ENCODE measurements at places on chromosomes 3 and 15.

GRCh38 chr3:183781246-183781645 lies 44.1 kb downstream of the MAP6D1 start:
- DNase-seq = no peak

GRCh38 chr3:105857601-105858000 lies 11.2 kb downstream of the CBLB start:
- DNase-seq = no peak

DNA sequence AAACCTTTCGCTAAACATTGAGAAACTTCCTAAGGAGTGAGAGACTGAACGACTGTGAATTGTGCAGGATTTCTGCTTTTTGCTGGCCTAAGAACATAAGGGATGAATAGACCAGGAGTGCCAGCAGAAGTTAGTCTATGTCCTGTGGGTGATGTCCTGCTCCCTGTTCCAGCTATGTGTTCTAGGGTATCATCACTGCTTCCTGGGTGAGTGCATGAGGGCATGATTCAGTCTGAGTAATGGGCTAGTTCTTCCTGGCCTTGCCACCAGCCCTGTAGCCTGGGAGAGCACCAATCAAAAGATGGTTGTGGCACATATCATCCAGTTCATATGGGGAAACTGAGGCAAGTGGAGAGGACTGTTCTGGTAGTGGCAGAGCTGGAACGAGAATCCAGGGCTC lies 153.9 kb upstream of the TPM1 start:
- DNase-seq = no peak

DNA sequence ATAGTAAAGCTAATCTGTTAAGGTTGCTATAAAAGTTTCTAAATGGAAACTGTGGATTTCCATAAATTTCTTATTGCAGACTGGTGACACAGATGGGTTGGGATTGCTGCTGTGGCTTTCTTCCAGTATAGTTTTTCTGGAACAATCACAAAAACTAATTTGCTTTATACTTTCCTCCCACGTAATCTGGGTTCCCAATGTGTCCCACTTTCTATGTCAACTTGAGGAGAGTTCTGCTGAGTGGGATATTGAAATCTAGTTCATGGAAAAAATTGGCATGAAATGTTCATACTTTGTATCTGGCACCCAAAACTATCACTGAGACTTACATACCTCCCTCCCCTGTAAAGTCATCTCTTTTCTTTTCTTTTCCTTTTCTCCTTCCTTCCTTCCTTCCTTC lies 126.8 kb downstream of the TGFBR2 start:
- no peak for DNase-seq

DNA sequence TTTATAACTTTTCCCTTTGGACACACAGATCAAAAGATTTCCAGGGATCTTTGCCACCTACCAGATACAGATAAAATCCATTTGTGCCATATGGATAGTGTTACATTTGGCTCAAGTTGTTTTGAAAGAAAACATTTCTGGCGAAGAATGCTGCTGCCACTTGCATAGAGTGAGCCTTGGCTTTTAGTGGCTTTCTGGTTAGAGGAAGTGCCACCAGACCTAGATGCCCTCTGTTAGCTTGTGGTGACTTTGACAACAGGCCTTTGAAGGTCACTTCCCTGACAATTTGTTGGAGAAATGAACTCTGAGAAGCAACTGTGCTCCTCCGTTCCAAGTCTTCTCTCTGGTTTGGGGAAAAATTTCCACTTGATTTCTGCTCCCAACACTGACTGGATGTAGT lies 158.0 kb downstream of the CHST2 start:
- DNase-seq = no peak

- no peak for DNase-seq
Measured at GRCh38 chr3:185558395-185558794, 6.0 kb upstream of the LIPH start.

- no peak for DNase-seq
Measured at GRCh38 chr3:63395960-63396359, 117.9 kb downstream of the SYNPR start.

DNA sequence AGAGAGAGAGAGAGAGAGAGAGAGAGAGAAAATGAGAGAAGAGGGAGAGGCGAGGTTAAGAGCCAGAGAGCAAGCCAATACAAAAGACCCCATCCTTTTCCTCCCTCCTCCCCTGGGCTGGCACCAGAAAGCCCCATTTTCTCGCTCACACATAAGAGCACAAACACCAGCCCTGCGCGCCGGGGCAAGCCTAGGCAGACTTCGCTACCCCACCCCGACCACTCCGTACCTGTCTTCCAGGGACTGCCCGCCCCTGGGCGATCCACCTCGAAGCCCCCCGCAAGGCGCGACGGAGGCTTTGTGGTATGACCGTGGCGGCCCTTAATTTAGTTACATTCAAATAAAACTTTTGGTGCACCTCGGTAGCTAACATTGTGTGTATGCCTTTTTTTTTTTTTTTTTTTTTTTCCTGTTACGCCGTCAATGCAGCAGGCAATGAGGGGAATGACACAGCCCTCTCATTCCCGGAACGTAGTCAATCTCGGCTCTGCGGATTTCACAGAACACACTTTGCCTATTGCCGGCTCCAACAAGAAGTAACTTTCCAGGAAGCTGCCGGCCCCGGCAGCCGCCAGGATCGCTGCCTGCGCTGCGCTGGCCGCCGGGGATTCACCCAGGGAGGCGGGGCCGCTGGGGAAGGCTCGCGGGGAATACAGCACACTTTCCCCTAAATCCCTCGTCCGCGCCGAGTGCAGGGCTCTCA lies 7.7 kb downstream of the BCL6 start:
- DNase-seq = peak; percentile 28

- DNase-seq = no peak
Measured at GRCh38 chr15:92711457-92711831, 55.9 kb upstream of the FAM174B start.

GRCh38 chr15:71443538-71443937 lies 328.3 kb downstream of the THSD4 start:
- DNase-seq = no peak

DNA sequence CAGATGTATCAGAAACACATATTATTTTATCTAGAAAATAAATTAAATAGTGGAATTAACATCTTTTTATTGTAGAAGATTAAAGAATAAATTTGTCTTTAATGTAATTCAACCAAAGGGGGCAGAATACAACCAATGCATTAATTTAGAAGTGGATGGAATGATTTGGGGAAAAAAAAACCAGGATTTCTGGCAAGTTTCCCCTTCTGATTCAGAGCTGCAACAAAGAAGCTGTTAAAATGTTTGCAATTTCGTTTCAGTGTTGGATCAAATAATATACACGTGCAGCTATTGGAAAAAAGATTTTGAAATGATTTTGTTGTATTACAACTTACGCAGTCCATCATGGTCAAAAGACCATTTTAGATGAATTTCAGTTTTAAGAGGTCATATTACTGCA lies 71.6 kb upstream of the ZNF280D start:
- DNase-seq = no peak

- no peak for DNase-seq
Measured at GRCh38 chr15:80645494-80646065, 49.5 kb upstream of the ABHD17C start.

DNA sequence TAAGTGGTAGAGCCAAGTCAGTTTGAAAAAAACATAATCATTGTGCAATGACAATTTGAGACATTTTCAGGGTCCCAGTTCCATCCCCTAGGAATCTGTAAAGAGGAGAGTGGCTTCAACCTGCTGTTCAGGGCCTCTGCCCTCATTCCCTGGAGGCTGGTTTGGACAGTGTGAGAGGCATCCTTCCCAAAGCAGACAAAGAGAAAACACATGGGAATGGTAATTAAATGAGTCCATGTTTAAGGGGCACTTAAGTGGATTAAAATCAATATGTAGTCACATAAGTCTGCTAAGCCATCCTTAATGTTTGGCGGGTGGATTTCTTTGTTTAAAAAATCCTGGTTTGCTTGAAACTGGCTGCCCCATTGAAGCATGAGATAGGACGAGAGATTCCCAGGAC lies 146.3 kb upstream of the CTDSPL start:
- no peak for DNase-seq

GRCh38 chr3:185532901-185533300 lies 19.5 kb downstream of the LIPH start:
- no peak for DNase-seq

- no peak for DNase-seq
Measured at GRCh38 chr3:107025961-107026360, 351.3 kb upstream of the CCDC54 start.

DNA sequence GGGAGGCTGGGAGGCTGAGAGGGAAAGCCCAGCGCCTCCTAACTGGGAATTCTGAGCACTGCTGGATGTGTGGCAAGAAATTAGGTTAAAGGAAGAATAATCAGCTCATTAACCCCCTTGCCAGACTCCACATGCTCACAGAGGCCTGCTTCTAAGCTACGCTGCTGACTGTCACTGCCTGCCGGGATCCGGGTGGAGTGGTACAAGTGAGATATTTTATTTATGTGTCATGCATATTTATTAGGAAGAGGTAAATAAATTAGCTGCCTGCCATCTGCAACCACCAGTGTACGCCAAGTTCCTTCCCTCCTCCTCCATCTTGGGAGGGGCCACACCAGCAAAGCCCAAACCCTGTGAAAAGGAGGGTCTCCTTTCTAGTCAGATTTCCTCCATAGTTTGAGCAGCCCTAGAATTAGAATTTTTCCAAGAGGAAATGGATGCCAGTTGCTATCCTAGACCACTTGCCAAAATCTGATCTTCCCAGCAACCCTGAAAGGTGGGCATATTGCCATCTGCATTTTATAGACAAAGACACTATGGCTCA lies 43.5 kb upstream of the GRIP2 start:
- no peak for DNase-seq

GRCh38 chr3:106906074-106906473 lies 471.2 kb upstream of the CCDC54 start:
- no peak for DNase-seq

GRCh38 chr3:148730676-148731075 lies 33.0 kb downstream of the AGTR1 start:
- DNase-seq = no peak

GRCh38 chr3:171229173-171229572 lies 202.7 kb upstream of the SLC2A2 start:
- DNase-seq = no peak

GRCh38 chr3:9976721-9977709 lies 9.6 kb downstream of the EMC3 start:
- no peak for DNase-seq

DNA sequence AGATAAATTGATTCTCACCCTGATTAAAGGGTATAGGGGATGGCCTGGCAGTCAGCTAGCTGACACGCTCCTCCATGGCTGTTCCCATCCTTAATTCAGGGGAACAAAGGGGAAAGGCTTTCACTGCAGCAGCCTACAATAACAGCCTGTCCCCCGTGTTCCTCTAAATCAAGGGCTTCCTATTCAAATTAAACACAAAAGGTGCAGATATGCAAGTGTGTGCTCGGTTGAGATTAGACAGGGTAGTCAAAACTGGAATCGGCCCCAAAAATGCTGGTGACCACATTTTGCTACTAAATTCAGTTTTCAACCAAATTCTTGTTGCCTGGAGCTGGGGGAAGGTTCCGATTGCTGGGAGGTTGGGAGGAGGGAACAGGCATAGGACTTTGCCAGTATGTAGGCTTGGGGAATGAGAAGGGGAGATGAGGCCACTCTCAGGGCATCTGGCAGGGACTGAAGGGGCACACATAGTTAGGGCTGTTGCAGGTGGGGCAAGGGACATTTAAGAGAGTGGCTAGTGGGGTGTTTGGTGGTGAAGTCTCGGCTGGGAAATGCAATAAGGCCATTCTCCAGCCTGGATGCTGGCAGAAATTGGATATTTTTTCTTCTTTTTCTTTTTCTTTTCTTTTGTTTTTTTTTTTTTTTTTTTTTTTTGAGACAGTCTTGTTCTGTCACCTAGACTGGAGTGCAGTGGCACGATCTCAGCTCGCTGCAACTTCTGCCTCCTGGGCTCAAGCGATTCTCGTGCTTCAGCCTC lies 32.9 kb upstream of the CTSH start:
- DNase-seq = no peak

- no peak for DNase-seq
Measured at GRCh38 chr3:125958511-125959316, 10.3 kb upstream of the ROPN1B start.

GRCh38 chr3:184016169-184016570 lies 1.5 kb downstream of the ABCC5 start:
- no peak for DNase-seq

- DNase-seq = no peak
Measured at GRCh38 chr3:5274091-5274490, 86.6 kb downstream of the EDEM1 start.

GRCh38 chr3:8739757-8740504 lies 6.3 kb downstream of the CAV3 start:
- DNase-seq = no peak

- no peak for DNase-seq
Measured at GRCh38 chr15:88645171-88646087, 6.6 kb downstream of the ISG20 start.

DNA sequence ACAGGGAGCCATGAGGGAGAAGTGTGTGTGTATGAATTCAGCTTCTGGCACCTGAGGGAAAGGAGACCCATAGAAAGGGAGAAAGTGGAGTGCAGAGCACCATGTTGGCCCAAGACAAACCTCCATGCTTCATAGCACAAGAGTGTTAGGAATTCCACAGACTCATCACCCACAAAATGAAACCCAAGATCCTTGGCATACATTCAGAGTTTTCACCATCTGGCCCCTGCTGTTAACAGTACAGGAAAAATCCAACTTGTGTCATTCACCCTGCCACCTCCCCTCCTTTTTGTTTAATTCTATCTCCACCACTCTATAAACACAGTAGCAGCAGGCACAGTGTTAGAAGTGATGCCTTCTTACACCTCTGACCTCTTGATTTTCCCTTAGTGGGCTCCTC lies 60.0 kb upstream of the MNS1 start:
- DNase-seq = no peak

GRCh38 chr3:27716309-27716708 lies 5.8 kb downstream of the EOMES start:
- no peak for DNase-seq

DNA sequence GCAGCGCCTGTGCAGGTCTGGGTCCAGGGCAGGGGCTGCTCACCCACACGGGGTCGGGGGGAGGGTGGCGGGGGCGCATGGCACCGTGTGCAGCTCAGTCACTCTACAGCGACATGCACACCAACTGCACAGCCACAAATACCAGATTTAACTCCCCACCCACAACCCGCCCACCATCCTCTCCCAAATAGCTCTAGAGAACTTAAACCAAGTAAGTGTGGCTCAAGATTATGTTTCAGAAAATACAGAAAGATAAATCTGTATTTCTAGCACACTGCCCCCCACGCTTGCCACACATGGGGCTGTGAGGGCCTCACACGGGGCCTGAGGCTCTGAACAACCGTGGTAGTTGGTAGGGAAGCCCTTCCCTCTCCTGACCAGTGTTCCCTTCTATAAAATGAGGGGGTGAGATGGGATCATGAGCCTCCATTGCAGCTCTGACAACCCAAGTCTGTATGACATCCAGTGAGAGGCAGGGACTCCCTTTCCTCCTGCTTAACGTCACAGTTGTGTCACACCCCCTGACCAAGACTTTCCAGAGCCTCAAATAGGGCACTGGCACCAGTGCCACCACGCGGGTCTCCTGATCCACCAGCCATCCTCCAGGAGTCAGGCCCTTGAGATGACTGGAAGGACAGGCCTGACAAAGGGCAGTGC lies 23.1 kb downstream of the POC1A start:
- DNase-seq = no peak

DNA sequence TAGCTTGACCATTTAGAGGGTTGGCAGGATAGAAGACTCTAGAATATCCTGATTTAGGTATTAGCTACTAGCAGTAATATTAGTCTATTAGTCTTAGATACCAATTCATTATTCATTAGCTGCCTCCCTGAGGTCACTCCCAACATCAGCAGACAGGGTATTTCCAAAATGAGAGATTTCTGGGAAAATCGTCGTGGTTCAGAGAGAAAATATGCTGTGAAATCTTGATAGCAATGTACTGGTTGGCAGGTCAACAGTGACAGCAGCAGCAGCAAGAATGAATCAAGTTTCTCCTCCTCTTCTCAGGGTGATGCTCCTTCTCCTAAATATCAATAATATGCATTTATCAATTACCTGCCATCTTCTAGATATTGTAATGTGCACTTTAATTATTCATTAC lies 41.3 kb upstream of the ROBO1 start:
- DNase-seq = no peak

Data from activated CD4-positive, CD25-positive, alpha-beta regulatory T cell (primary cell).